SK-N-SH (cell line): ENCODE measurements at places on chromosomes 13 and 19. TPM values are rescaled to one million over a fixed set of nuclear protein-coding genes. Genes with fewer than 3 reads are reported as not detected.

The SLC1A6 gene
- not detected in 2 replicates for polyA plus RNA-seq

The SHISA2 gene
- polyA plus RNA-seq: not detected in 2 replicates

The SIGLECL1 gene
- not detected in 2 replicates for polyA plus RNA-seq

The PSG3 gene
- polyA plus RNA-seq: 0.07 and 0.10 TPM in 2 replicates

The C19orf73 gene
- 2.6 and 3.0 TPM in 2 replicates for polyA plus RNA-seq

The SERTM1 gene
- polyA plus RNA-seq: 0.05 and 0.06 TPM in 2 replicates

The ZNF99 gene
- not detected in 2 replicates for polyA plus RNA-seq

The SCGB2B2 gene
- polyA plus RNA-seq: 0.03 TPM in 2 replicates

The TMEM272 gene
- polyA plus RNA-seq: not detected in 2 replicates

The GRIN2D gene
- 0.54 and 0.92 TPM in 2 replicates for polyA plus RNA-seq

- peaks cover 16% of the 10 kb centered on the region; the same call in 1 of the 2 replicates for H3K4me1 ChIP-seq
- H3K27me3 ChIP-seq: no peaks in the 10 kb centered on the region
- no peak overlapping the region for H3K27ac ChIP-seq
Measured at GRCh38 chr13:46373623-46374022, 13.4 kb downstream of the RUBCNL start.

DNA sequence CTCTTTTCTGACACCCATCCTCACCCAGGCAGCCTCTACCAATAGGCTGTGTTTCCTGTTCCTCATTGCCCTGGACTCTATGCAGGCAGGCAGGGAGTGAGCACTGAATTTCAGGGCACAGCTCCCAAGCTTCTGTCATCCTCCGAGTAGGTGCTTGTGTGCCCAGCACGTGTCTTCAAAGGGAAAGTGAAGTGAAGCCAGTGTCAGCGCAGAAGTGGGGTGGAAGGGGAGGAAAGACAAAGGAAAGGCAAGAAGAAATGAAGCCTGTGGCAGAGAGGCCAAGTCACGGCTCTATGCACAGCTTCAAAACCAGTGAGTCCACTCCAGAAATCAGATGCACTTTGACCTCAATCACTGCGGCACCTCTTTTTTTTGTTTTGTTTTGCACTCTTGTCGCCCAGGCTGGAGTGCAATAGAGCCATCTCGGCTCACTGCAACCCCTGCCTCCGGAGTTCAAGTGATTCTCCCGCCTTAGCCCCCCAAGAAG lies 16.9 kb downstream of the CEBPA start:
- 0 out of 2 replicates have a peak, but pooled peaks cover 5% of the 10 kb centered on the region for H3K27me3 ChIP-seq
- H3K4me3 ChIP-seq: no peak overlapping the region
- H3K4me1 ChIP-seq: no peaks in the 10 kb centered on the region

GRCh38 chr13:109840201-109840892 lies 54.0 kb upstream of the IRS2 start:
- H3K27ac ChIP-seq: no peak overlapping the region
- no peak for DNase-seq
- H3K4me3 ChIP-seq: no peak overlapping the region
- peaks cover under 1% of the 10 kb centered on the region for H3K4me1 ChIP-seq
- H3K27me3 ChIP-seq: no peaks in the 10 kb centered on the region

- no peak overlapping the region for H3K4me3 ChIP-seq
- H3K27me3 ChIP-seq: no peaks in the 10 kb centered on the region
- H3K27ac ChIP-seq: no peak overlapping the region
- H3K36me3 ChIP-seq: peaks cover 25% of the 10 kb centered on the region
- 0 out of 2 replicates have a peak, but pooled peaks cover 13% of the 10 kb centered on the region for H3K4me1 ChIP-seq
- DNase-seq: no peak
Measured at GRCh38 chr13:113220141-113220598, 10.8 kb downstream of the CUL4A start.

DNA sequence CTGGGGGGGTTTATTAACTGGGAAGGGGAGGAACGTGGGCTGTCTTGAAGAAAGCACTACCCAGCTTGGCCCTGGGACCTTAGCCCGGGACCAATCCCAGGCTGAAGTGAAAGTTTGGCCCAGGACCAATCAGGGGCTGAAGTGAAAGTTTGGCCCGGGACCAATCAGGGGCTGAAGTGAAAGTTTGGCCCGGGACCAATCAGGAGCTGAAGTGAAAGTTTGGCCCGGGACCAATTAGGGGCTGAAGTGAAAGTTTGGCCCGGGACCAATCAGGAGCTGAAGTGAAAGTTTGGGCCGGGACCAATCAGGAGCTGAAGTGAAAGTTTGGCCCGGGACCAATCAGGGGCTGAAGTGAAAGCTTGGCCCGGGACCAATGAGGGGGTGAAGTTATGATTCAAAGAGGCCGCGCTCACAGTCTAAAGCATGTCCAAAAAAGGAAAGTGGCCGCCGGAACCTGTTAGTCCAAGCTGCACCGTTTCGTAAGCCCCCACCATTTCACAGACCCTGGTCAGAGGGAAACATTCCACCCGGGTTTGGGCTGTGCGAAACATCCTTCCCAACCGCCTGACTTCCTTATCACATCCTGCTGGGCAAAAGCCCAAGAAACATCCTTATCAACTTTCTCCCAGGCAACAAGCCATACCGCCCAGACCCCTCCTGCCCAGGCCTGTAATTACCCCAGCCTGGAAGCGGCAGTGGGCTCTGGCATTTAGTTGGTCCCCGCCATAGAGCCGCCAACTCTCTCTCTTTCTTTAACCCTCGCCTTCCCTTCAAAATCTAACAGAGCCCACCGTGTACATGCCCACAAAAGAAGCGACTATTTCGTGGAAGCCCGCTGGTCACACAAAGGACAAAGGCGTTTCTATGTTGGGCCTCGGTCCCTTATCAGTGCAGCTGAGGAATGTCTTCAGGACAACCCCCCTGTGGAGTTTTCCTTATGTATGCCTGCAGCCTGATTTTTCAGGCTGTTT lies 1.1 kb downstream of the ZNF850 start:
- peak; percentile 75 for DNase-seq
- peaks cover 3% of the 10 kb centered on the region; the same call in 1 of the 2 replicates for H3K4me1 ChIP-seq
- no peaks in the 10 kb centered on the region for H3K27me3 ChIP-seq

DNA sequence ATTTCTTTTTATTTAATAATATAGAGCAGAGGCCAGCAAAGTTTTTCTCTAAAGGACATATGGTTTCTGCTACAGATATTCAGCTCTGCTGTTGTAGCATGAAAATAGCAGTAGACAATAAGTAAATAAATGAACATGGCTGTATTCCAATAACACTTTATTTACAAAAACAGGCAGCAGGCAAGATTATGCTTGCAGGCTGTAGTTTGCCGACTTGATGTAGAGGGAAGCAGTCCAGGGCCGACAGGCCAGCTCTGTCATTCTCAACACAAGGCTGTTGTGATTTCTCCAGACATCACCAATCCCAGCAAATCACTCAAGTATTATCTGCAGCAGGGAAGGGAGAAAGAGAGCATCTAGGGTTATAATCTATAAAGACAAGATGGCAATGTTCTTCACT lies 1062.5 kb upstream of the PCDH9 start:
- no peak for DNase-seq
- H3K27me3 ChIP-seq: no peaks in the 10 kb centered on the region
- no peak overlapping the region for H3K27ac ChIP-seq

DNA sequence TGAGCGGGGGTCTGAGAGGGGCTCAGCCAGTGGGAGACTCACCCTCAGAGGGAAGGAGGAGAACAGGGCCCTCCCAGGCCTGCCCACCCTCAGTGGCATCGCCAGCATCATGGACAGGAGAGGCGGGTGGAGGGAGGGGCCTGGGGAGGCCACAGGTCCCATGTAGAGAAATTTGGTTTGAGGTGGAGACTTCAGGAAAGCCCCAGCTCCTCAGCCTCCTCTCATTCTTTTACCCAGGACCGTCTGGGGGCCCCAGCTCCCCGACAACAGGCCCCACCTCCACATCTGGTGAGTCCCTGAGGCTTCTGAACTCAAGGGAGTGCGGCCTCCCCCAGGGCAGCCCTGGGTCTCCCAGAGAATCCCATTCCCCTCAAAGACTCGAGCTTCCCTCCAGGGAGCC lies 3.1 kb downstream of the LILRB1 start:
- H3K27ac ChIP-seq: no peak overlapping the region
- DNase-seq: no peak
- no peak overlapping the region for H3K4me3 ChIP-seq
- peaks cover 54% of the 10 kb centered on the region for H3K27me3 ChIP-seq

DNA sequence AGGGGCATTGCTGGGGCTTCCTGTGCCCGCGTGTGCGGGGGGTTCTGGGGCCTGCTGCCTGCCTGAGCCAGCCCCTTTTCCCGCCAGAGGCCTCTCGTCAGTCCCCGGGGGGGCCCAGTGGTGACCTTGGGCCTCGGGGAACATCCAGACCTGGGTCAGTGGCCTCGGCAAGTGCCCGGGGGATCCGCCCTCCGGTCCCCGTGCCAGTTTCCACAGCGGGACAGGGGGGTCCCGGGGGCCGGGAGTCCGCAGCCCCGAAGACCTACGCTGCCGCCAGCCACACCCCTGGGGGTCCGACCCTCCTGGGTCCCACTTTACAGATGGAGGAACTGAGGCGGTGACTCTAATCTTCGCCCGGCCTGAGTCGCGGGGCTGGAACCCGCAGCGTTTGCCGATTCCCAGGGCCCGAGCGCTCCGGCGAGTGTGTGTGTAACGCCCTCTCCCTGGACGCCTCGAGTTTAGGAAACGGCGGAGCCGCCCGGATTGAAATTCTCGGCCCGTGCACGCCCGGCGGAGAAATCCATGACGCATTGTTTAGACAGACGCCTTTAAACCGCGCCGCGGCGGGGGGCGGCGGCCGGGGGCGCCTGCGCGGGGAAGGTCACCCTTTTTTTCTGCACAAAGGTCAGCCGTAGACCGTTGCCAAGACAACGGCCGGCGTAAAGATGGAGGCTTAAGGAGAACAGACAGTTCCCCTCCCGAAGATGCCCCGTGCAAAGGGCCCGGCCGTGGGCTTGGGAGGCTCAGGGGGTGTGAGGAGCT lies 39.3 kb downstream of the EFNA2 start:
- no peaks in the 10 kb centered on the region for H3K36me3 ChIP-seq
- no peaks in the 10 kb centered on the region for H3K27me3 ChIP-seq
- H3K27ac ChIP-seq: no peak overlapping the region
- H3K4me3 ChIP-seq: peak overlapping the region; percentile 29
- DNase-seq: peak; percentile 84
- H3K4me1 ChIP-seq: no peaks in the 10 kb centered on the region

DNA sequence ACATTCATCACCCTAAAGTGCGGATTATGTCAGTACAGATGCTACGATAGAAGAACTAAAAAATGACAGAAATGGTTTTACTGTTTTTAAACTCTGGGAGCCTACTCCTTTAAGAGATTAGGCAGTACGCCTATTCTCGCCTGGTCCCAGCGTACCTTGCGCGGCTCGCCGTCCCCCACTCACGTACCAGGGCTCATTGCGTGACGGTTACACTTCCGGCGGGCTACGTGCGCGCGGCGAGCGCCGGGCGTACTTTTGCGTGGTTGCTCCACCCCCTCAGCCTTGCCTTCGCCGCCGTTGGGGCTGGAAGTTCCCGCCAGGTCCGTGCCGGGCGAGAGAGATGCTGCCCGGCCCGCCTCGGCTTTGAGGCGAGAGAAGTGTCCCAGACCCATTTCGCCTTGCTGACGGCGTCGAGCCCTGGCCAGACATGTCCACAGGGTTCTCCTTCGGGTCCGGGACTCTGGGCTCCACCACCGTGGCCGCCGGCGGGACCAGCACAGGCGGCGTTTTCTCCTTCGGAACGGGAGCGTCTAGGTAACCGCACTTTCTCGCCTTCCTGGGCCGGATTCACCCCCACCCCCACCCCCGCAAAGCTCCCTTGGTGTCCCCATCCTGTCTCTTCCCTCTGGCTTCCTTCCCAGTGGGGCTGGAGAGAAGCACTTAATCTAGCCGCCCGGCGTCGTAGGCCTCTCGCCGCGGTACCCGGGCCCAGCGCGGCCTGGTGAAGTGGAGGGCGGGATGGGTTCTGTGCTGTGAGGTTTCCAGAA lies at the start of gene NUP58:
NUP58 (plus strand) TSS at position 279 of the 767 bp plus-strand sequence; CDS start at position 428, 149 bp downstream.
- peak within 1 kb of the TSS; percentile 91 for H3K27ac ChIP-seq
- H3K36me3 ChIP-seq: peaks cover 14% of the 10 kb centered on the region
- peak within 1 kb of the TSS; percentile 93 for H3K4me3 ChIP-seq
- peaks cover 11% of the 10 kb centered on the region for H3K4me1 ChIP-seq
- H3K27me3 ChIP-seq: no peaks in the 10 kb centered on the region
- DNase-seq: peak; percentile 92

DNA sequence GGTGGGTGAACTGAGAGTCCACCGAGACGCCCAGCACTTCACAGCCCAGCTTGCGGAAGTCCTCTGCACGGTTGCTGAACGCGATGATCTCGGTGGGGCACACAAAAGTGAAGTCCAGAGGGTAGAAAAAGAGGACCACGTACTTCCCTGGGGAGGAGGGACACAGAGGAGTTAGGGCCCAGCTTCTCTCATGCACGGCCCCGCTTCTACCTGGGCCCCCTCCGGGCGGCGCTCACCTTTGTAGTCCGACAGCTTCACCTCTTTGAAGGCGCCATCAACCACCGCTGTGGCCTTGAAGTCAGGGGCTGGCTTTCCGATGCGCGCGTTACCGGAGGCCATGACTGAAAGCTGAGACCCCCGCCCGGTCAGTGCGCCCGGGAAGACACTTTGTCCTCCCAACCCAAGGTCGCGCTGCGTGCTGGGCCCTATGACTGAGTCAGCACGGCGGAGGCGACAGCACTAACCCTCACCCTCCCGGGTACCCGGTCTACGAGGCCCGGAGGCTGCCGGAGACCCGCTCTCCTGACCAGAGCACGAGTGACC lies 606 bp downstream of the PRDX2 start:
- H3K27me3 ChIP-seq: no peaks in the 10 kb centered on the region
- peak overlapping the region; percentile 74 for H3K27ac ChIP-seq
- peak overlapping the region; percentile 95 for H3K4me3 ChIP-seq
- H3K4me1 ChIP-seq: 0 out of 2 replicates have a peak, but pooled peaks cover 8% of the 10 kb centered on the region

- peak; percentile 51 for DNase-seq
- no peak overlapping the region for H3K4me3 ChIP-seq
- H3K27me3 ChIP-seq: no peaks in the 10 kb centered on the region
- peaks cover 21% of the 10 kb centered on the region for H3K36me3 ChIP-seq
- no peaks in the 10 kb centered on the region for H3K4me1 ChIP-seq
Measured at GRCh38 chr19:49165865-49166301, 8.3 kb downstream of the TRPM4 start.

- H3K27ac ChIP-seq: no peak overlapping the region
- no peak overlapping the region for H3K4me3 ChIP-seq
- DNase-seq: peak; percentile 66
- H3K27me3 ChIP-seq: no peaks in the 10 kb centered on the region
Measured at GRCh38 chr19:18029617-18030338, 21.8 kb downstream of the ARRDC2 start.
